NCI-H526 (cell line): ENCODE measurements at places on chromosomes 16 and 17.

DNA sequence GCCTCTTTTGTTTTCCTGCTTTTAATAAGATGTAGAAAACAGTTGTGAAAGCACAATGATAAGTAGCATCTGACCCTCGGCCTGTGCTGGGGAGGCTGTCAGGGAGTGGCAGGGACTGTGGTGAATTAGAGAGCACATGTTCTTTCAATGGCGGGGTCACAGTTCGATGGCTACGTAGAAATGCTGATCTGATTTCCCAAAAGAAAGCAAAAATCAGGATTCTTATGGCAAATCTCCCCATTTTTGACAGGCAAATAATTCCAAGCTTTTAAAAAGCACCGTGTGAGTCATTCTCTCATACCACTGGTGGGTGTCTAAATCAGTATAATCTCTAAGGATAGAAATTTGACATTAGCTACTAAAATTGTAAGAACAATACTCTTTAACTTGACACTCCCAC, 4.2 kb upstream of the MAPK7 start:
- DNase-seq: no peak

- DNase-seq: no peak
These were observed 8.5 kb downstream of the ELMO3 start for GRCh38 chr16:67207249-67208091.

GRCh38 chr16:85978291-85978775, 79.4 kb downstream of the IRF8 start:
- no peak for DNase-seq

GRCh38 chr16:54080524-54081008, 206.0 kb downstream of the IRX3 start:
- DNase-seq: no peak

GRCh38 chr17:61970030-61970429, 42.2 kb upstream of the INTS2 start:
- no peak for DNase-seq

GRCh38 chr17:57004944-57005579, 27.1 kb downstream of the SCPEP1 start:
- no peak for DNase-seq

DNA sequence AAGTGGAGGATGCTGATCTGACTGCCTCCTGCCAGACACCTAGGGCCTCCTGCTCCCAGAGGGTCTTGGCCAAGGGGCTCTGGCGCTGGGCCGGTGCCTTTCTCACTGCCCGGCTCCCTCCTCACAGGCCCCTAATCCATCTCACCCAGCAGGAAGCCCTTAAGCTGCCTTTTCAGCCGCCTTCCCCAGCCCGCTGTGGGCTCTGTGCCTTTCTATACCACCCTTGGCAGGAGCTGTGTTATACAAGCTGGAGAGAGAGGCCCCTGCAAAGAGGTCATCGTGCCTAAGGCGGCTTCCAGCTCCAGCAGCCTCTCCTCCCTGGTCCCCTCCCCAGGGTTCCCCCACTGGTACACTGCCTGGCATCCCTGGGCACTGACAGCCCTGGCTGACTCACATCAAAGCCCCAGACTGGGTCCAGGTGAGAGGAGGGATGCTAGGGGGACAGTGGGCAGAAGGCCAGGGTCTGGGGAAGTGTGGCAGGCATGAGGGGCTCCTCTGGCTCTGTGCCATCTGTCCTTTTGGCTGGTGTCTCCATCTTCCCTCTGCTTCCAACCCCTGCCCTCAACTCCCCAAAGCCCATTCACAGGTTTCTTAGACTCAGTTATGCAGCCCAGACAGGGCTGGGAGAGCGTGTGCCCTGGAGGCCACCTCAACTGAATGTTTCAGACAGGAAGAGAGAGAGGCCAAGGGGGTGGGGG, 15.3 kb upstream of the FZD2 start:
- no peak for DNase-seq

DNA sequence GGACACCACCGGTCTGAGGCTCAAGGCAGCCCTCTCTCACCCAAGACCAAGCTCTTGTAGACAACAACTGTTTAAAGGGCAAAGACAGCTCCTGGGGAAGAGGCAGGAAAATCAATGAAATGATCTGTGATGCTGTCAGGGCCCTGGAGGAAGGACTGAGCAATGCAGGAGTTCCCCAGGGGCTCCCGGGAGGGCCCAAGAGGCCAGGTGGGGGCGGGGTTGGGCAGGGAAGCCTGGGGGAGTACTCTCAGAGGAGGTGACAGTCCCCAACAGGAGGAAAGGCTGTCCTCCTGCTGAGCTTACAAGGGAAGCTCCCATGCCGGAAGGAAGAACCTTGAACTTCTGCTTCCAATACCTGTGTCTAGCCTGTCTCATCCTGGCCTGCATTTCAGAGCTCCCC, 8.3 kb upstream of the NOS2 start:
- no peak for DNase-seq

DNA sequence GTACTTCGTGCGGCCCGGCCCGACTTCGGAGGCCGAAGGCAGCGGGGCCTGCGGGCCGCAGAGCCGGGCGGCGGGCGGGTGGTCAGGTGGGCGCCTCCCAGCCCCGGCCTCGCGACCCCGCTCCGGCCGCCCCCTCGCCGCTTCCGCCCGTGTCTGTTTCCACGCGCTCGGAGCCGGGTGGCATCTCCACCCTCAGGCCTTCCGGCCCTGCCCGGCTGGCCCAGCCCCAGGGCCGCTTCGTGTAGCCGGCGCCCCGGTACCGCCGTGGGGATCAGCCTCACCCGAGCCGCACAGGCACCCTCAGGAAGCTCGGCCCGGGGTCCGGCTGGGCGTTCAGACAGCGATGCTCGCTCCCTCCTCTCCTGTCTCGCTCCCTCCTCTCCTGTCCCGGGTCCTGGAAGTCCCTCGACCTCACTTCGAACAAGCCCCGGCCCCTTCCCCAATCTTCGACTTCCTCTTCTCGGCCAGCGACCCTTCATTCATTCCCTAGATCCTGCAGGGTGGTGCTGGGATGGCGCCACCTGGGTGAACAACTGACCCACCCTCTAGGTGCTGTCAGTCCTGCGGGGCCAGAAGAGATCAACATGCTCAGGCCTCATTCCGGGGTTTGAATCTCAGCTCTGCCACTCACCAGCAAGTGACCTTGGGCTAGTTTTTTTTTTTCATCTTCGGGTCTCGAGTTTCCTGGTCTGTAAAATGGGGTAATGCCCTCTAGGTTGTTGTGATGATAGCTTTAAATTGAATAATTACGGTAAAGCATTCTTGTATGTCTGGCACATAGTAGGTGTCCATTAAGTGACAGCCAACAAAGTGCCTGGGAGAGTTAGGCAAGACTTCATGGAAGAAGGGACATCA, 610 bp downstream of the VPS4A start:
- DNase-seq: peak; percentile 2

DNA sequence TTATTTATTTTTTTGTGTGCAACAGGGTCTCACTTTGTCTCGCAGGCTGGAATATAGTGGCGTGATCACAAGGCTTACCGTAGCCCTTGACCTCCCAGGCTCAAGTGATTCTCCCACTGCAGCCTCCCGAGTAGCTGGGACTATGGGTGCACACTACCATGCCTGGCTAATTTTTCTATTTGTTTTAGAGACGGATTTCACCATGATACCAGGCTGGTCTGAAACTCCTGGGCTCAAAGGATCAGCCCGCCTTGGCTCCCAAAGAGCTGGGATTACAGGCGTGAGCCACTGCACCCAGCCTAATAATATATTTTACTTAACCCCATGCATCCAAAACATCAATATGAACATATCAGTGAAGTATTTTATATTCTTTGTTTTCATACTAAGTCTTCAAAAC, 2.0 kb downstream of the CCDC200 start:
- DNase-seq: no peak

GRCh38 chr17:40198576-40198975, 20.5 kb upstream of the WIPF2 start:
- no peak for DNase-seq

DNA sequence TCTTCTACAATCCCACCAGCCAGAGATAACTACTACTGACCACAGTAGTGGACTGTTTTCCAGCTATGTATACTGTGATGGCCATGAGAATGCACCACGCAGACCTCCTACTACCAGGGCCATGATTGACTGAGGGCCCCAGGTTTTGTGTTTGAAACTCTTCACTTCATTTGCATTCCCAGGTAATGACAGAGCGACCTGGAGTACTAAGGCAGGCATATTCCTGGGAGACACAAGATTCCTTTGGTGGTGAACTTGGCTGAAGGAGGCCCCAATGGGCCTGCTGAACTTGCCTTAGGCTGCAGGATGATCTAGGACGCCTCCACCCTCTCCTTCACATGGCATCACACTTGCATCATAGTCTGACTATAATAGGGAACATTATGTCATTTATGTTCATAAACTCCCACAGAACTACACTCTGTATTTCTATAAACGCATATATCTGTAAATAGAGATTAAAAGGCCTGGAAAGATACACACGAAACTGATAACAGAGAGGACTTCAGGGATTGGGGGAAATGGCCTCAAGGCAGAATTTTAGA, 30.4 kb downstream of the CLEC19A start:
- no peak for DNase-seq

- DNase-seq: no peak
These were observed 72.8 kb downstream of the WWP2 start for GRCh38 chr16:69834807-69835466.

DNA sequence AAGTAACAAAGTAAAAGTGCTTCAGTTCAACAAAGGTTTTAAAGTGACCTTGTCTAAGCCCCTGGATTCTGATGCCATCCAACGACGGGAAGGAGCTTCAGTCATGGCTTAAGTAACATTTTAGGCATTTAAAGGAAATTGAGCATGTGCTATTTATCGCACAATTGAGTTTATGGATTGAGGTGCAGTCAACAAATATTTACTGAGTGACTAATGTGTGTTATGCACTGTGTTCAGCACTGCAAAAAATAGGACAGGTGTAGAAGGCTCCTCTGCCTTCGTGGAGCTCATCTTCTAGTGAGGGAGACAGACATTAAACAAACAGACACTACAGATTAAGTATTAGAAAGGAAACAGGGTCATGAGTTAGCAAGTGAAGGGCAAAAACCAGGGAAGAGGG, 12.5 kb downstream of the TMIGD1 start:
- no peak for DNase-seq

DNA sequence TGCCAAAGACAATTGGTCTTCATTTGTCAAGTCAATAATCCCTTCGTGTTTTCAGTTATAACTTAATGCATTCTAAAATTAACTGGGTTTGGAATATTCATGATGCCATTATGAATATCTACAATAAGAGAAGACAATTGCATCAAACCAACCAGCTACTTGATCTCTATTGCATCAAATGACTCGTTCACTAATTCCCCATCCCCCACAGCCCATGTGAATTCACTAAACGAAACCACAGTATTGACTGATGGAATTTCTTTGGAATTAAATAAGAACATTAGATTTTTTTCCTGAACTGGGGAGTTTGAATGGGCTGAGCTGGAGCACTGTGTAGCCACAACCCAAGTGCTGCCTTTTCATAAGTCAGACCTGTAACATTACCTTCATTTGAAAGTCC, 65.3 kb downstream of the HS3ST3B1 start:
- no peak for DNase-seq

DNA sequence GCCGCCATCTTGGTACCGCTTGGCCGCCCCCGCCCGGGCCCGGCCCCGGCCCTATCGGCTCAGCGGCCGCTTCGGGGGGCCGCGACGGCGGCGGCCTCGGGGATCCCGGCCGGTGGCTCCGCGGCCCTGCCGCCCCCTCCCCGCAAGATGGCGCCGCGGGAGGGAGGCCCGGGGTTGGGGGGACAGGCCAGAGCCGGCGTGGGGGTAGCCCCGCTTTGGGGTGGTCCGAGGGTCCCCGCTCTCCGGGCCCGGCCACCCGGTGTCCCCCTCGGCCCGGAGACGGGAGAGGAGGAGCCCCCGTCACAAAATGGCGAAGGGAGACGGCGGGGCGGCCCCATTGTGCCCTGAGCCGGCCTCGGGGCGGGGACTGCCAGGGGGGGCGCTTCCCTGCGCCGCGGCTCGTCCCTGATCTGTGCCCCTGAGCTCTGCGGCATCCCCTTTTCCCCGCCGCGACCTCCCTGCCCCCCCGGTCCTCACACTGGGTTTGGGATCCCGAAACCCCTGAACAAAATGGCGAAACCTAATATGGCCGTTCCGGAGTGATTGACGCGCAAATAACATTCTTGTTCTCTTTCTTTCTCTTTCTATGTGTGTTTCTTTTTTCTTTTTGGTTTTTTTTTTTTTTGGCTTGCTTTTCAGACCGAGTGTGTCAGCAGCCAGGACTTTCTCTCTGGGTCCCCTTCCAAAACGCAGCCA, 986 bp downstream of the HAPSTR1 start:
- no peak for DNase-seq

DNA sequence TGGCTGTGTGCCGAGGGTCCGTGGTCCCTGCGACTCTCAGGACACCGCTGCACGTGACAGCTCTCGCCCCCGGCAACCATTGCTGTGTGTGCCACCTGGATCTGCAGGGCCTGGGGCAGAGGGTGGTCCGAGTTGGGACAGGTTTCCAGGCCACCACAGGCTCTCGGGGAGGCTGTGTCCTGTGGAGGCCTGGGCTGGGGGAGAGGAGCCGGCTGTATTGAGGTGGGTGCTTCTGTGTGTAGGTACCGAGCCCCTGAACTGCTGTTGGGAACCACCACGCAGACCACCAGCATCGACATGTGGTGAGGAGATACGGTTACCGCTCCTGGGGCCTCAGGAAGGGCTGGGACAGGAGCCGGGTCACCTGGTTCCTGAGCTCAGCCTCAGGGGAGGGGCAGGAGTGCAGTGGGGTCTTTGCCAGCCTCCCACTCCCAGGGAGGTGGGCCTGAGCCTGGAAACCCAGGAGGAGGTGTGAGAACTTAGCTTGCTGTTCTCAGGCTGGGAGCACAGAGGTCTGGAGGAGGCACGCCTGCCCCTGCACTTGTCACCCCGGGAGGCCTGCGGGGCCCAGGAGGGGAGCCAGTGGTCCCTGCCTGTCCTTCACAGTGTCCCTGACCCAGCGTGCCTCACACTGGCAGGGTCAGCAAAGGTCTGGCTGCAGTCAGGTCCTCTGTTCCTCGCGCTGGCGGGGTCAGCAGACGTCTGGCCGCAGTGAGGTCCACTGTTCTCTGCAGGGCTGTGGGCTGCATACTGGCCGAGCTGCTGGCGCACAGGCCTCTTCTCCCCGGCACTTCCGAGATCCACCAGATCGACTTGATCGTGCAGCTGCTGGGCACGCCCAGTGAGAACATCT, 7.3 kb downstream of the SPATA2L start:
- DNase-seq: no peak

GRCh38 chr17:78737332-78737731, 44.7 kb downstream of the CYTH1 start:
- DNase-seq: no peak

- no peak for DNase-seq
These were observed 33.1 kb upstream of the AKAP1 start for GRCh38 chr17:57051886-57052361.

DNA sequence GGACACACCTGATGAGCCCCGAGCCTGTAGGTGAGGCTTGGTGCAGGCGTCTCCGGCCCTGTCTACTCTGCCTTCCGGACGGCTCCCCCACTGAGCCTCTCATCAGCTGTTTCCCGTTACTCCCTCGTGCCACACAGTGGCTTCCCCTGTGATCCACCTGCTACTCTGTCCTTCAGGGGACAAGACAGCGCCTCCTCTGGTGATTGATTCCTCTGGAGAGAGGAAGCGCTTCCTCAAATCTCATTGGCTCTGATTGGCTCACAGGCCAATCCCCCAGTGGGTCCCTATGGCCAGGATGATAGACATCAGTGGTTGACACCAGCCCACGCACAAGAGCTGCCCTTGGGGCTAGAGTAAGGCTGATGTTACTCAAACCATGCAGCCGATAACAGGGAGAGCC, 24.0 kb downstream of the RNF213 start:
- DNase-seq: peak; percentile 5

GRCh38 chr16:49021136-49021535, 260.5 kb downstream of the CBLN1 start:
- DNase-seq: peak; percentile 23
